Common myeloid progenitor, CD34-positive (primary cell): ENCODE measurements at places on chromosomes 3 and 15.

- no peak for DNase-seq
These were observed 7.5 kb downstream of the IQSEC1 start for GRCh38 chr3:13065727-13066126.

DNA sequence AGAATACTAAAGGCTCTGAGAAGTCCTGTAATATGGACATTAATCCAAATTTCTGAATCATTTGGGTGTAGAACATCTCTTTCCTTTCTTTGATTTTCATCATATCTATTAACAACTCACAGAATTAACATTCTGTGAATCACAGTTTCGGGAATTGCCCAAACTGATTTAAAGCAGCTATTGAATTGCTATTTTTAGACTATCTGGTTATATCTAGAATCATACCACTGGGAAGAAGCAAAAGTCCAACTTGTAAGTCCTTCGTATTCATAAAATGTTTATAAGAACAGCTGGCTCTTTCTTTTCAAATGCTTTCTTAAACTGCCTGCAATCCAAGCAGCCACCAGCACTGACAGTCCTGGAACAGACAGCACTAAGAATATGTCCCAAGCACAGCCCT, 733.0 kb downstream of the NTRK3 start:
- DNase-seq = no peak

DNA sequence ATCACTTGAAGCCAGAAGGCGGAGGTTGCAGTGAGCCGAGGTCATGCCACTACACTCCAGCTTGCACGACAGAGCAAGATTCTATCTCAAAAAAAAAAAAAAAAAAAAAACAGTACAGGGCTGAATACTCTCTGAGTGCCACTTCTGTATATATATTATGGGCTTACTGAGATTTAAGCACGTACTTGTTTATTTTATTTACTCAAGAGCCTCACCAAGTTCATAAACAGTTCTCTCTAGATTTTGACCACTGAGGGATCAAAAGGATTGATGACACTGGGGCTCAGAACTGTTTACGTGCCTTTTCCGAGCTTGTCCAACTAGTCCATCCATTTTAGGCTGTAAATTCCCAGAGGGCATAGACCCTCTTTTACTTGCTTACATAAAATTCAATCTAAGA, 81.5 kb downstream of the FRMD4B start:
- DNase-seq = no peak

DNA sequence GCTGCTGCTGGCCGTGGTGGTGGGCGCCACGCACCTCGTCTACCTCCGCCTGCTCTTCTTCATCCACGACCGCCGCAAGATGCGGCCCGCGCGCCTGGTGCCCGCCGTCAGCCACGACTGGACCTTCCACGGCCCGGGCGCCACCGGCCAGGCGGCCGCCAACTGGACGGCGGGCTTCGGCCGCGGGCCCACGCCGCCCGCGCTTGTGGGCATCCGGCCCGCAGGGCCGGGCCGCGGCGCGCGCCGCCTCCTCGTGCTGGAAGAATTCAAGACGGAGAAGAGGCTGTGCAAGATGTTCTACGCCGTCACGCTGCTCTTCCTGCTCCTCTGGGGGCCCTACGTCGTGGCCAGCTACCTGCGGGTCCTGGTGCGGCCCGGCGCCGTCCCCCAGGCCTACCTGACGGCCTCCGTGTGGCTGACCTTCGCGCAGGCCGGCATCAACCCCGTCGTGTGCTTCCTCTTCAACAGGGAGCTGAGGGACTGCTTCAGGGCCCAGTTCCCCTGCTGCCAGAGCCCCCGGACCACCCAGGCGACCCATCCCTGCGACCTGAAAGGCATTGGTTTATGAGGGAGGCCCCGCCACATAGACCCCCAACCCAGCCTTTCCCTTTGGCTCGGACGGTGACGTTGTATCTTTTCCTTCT, 1.1 kb downstream of the GPR27 start:
- peak; percentile 39 for DNase-seq

GRCh38 chr3:33001889-33002288, 50.4 kb downstream of the CCR4 start:
- no peak for DNase-seq

DNA sequence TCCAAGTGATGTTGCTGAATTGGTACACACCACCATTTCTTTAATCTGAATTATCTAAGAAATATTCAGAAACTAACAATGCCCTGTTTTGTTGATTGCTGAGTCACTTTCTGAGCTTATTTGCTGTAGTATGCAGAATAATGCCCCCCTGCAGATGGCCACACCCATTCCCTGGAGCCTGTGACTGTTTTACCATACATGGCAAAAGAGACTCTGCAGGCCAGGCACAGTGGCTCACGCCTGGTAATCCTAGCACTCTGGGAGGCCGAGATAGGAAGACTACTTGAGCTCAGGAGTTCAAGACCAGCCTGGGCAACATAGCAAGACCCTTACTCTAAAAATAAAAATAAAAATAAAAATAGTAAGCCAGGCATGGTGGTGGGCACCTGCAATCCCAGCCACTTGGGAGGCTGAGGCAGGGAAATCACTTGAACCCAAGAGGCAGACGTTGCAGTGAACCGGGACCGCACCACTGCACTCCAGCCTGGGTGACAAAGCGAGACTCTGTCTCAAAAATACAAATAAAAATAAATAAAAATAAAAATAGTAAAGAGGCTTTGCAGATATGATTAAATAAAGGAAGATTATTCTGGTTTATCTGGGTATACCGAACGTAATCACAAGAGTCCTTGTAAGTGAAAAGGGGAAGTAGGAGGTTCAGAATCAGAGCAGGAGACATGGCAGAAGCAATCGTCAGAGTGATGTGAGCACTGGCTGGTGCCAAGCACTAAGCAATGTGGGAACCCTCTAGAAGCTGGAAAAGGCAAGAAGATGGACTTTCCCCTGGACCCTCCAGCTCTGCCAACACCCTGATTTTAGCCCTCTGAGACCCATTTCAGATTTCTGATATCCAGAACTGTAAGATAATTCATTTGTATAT, 19.0 kb downstream of the PCYT1A start:
- peak; percentile 8 for DNase-seq

DNA sequence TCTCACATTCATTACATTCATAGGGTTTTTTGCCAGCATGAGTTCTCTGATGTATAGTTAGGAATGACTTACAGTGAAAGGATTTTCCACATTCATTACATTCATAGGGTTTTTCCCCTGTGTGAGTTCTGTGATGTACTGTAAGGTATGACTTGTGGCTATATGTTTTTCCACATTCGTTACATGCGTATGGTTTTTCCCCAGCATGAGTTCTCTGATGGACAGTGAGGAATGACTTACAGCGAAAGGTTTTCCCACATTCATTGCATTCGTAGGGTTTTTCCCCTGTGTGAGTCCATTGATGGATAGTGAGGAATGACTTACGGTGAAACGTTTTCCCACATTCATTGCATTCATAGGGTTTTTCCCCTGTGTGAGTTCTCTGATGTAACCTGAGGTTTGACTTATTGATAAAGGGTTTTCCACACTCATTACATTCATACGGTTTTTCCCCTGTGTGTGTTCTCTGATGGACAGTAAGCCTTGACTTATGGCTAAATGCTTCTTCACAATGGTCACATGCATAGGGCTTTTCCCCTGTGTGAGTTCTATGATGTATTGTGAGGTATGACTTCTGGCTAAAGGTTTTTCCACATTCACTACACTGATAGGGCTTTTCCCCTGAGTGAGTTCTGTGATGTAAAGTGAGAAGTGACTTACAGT, 47.4 kb downstream of the ZNF717 start:
- peak; percentile 33 for DNase-seq

DNA sequence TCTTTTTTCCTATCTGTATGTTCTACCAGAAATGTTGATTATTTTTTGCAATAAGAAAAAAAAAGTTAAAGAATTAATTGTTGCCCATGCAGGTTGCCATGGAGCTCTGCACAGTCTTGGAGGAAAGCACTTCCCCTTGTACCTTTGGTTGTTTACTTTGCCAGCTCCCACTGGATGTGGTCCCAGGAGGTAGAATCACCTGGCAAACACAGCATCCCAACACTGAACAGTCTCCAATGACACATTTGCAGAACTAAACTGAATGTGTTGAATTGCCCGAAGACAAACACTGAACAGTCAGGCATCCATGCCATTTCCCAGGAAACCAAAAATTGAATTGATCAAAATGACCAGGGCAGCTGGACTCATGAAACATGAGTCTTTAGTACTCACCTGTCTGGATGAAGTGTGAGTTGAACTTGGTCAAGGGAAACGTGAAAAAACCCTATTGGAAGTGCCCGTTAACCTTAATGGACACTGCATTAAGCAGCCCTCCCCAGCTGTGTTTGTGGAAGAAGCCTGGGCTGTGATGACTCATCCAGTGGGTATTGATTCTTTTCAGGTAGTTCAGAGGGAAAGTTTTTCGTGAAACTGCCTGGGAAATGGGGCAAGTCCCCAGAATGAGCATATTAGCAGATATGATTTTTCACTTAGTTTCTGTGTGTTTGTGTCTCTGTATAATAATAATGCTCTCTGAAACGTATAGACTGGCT, 284.7 kb upstream of the STT3B start:
- no peak for DNase-seq
